ENCODE measurements at places on chromosomes 5 and 9. TPM values are rescaled to one million over a fixed set of nuclear protein-coding genes. Genes with fewer than 3 reads are reported as not detected.

LIX1 gene
- total RNA-seq = not detected

NUTM2G gene
- not detected for total RNA-seq

S1PR3 gene
- total RNA-seq = 0.76 TPM

ADRA1B gene
- not detected for total RNA-seq

FCHO2 gene
- total RNA-seq = 2.3 TPM

DNA sequence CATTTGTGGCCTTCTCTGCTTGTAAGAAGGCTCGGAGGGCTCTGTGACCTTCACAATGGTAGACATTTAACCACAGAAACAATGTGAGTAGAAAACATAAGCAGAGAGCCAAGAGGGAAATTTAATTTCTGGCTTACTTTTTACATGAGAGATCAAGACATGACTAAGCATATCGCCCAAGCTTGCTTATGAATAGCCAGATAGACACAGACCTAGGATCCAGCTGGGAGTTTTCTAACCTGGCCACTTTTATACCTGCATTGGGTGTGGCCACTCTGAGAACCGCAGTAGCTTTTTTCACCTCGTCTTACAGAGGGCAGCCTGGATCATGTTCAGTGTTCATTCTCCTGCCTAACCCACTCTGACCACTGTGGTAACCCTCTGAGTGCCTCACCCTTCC, 244.9 kb upstream of the KCNN2 start:
- no peaks in the 10 kb centered on the region for H3K4me1 ChIP-seq
- no peak overlapping the region for H3K4me3 ChIP-seq
- H3K27me3 ChIP-seq = no peaks in the 10 kb centered on the region
- no peak overlapping the region for H3K27ac ChIP-seq

DNA sequence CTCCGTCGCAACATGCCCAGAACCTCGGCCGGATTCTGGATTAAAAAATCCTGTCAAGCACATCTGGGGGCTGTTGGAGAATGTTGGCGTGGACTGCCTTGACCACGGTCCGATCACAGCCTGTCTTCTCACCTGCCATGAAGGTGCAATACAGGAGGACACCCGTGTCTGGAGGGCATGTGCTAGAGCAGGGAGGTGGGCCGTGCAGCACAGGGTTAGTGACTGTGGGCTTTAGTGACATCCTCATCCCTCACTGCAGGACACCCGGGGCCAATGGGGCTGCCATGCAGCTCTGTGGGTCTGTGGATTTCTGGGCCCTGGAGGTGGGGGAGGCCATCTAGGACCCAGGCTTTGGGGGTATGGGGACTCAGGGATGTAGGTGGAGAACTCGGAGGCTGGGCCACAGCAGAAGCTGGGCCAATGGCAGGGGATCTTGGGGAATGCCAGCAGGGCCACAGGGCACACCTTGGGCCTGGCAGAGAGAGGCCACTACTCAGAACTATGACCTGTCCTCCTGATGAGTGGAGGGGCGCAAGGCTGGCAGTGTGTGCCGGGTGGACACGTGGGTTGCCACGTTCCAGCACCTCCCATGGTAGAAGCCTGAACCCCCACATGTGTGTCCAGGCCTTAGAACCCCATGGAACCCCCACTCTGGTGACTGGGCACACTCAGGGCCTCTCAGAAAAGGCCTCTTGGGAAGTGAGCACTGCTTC, 23.3 kb downstream of the ZDHHC11B start:
- H3K27me3 ChIP-seq = no peaks in the 10 kb centered on the region
- H3K27ac ChIP-seq = no peak overlapping the region
- H3K4me3 ChIP-seq = no peak overlapping the region

DNA sequence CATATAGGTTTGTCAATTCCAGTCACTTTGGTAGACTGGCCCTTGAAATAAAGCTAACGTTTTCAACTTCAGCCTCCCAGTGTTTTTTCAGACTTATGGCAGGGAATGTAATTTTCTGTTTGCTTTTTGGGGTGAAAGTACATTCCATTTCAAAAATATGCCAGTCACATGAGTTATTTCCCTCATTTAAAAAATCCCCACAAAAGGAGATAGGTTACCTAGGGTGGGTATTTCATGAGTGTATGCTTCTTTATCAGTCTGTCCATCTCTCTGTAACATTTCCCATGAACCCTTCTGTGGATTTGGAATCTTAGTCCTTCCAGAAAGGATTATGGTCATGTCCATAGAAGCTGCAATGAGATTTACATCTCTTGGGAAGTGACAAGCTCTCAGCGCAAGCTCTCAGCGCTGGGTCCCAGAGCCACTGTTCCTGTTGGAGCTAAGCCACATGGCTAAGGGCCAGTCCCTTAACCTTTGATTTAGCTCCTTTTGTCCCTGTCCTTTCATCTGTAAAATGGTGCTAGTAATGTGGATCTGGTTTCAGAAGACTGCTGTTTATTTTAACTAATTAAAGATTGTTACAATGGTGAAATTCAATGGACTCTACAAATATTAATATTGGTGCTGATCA, 294.9 kb downstream of the NR3C1 start:
- H3K4me3 ChIP-seq = no peak overlapping the region
- H3K27ac ChIP-seq = no peak overlapping the region
- no peaks in the 10 kb centered on the region for H3K27me3 ChIP-seq
- no peaks in the 10 kb centered on the region for H3K36me3 ChIP-seq
- DNase-seq = no peak

DNA sequence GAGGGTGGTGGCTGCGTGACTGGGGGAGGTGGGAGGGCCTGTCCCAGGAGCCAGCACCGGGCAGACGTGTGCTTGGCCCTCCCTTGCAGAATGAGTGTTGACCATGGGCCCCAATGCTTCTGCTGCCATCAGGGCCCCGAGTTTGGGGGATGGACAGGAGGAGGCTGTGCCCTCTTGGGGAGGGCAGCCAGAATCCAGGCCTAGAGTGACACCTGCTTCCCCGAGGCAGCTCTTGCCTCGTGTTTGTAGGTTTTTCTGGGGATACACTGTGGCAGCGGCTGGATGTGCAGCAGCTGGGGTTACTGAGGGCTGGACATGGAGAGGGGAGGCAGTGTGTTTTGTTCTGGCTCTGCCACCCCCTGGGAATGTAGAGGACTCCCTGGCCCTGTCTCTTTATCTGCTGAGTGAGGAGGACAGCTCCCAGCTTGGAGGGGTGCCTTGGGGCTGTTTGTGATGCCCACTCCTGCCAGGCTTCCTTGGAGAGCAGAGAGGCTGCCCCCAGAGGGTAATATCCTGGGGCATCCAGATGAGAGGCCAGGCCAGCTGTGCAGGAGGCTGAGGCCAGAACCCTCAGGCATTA, 22.7 kb downstream of the WNK2 start:
- no peaks in the 10 kb centered on the region for H3K36me3 ChIP-seq
- H3K27ac ChIP-seq = no peak overlapping the region
- no peak for DNase-seq
- H3K4me3 ChIP-seq = no peak overlapping the region

- H3K4me3 ChIP-seq = no peak overlapping the region
- no peak overlapping the region for H3K27ac ChIP-seq
- no peaks in the 10 kb centered on the region for H3K27me3 ChIP-seq
- H3K36me3 ChIP-seq = no peaks in the 10 kb centered on the region
- H3K4me1 ChIP-seq = no peaks in the 10 kb centered on the region
Observed at GRCh38 chr5:157903117-157903450, 44.1 kb upstream of the CLINT1 start.

GRCh38 chr5:120613729-120614128, 149.6 kb downstream of the PRR16 start:
- H3K27ac ChIP-seq = no peak overlapping the region
- H3K27me3 ChIP-seq = no peaks in the 10 kb centered on the region
- no peaks in the 10 kb centered on the region for H3K4me1 ChIP-seq
- no peaks in the 10 kb centered on the region for H3K36me3 ChIP-seq
- DNase-seq = no peak
- no peak overlapping the region for H3K4me3 ChIP-seq

GRCh38 chr5:6633469-6634245, 417 bp downstream of the SRD5A1 start:
- DNase-seq = no peak
- H3K4me1 ChIP-seq = peaks cover 35% of the 10 kb centered on the region
- H3K4me3 ChIP-seq = peak overlapping the region; percentile 98
- peaks cover 31% of the 10 kb centered on the region for H3K36me3 ChIP-seq
- H3K27ac ChIP-seq = peak overlapping the region; percentile 76
- H3K27me3 ChIP-seq = no peaks in the 10 kb centered on the region

GRCh38 chr9:136858844-136859757, 7.0 kb downstream of the MAMDC4 start:
- no peak for DNase-seq
- H3K4me3 ChIP-seq = no peak overlapping the region
- H3K27me3 ChIP-seq = no peaks in the 10 kb centered on the region
- H3K36me3 ChIP-seq = peaks cover 4% of the 10 kb centered on the region

DNA sequence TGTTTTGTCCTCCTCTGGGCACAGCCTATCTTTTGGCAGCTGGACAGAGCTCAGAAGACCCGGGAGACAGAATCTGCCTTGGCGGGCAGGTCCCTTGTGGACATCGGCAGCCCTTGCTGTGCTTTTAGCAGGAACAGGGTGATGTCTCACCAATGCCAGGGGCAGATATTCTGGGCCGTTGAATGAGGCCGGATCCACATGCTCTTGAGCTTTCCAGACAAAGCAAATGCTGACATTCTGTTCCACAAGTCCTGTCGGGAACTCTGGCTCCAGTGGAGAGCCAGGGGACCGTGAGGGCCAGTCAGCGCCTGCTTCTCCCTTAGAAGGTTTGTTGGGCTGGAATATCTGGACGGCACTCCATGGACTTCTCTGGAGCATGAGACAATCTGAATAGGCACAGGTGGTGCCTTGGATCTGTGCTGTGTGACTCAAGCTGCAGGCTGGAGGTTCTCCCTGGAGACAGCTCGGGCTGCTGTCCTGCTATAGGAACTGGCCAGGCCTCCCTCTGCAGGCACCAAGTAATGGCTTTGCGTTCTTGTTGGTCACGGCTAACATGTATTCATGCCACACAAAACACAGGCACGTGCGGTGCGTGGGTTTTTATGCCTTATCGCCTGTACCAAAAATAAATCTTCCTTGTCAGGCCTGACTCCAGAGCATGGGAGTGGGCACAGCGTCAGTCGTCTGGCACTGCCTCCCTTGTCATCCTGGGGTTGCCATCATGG, 80.3 kb downstream of the GADD45G start:
- no peak overlapping the region for H3K4me3 ChIP-seq
- DNase-seq = no peak
- no peak overlapping the region for H3K27ac ChIP-seq
- no peaks in the 10 kb centered on the region for H3K36me3 ChIP-seq
- H3K27me3 ChIP-seq = no peaks in the 10 kb centered on the region
- no peaks in the 10 kb centered on the region for H3K4me1 ChIP-seq

DNA sequence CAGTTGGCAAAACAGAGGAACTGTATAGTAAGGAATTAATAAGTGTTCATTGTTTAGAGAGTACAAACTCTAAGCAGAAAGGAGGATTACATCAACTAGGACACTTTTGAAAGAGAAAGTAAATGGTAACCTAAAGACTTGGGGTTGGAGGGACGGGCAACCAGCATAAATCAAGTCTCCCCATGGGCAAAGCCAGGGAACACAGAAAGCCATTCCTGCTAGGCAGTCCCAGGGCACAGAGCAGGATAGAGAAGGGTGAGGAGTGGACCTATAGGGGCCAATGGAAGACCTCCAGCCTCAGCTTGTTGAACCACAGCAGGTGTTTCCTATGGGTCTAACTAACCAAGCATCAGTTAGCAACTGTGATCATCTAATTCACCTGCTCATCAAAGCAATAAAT, 9.2 kb upstream of the ERAP1 start:
- no peak for DNase-seq
- H3K4me1 ChIP-seq = peaks cover 74% of the 10 kb centered on the region
- peak overlapping the region; percentile 86 for H3K4me3 ChIP-seq
- no peaks in the 10 kb centered on the region for H3K27me3 ChIP-seq
- no peaks in the 10 kb centered on the region for H3K36me3 ChIP-seq

DNA sequence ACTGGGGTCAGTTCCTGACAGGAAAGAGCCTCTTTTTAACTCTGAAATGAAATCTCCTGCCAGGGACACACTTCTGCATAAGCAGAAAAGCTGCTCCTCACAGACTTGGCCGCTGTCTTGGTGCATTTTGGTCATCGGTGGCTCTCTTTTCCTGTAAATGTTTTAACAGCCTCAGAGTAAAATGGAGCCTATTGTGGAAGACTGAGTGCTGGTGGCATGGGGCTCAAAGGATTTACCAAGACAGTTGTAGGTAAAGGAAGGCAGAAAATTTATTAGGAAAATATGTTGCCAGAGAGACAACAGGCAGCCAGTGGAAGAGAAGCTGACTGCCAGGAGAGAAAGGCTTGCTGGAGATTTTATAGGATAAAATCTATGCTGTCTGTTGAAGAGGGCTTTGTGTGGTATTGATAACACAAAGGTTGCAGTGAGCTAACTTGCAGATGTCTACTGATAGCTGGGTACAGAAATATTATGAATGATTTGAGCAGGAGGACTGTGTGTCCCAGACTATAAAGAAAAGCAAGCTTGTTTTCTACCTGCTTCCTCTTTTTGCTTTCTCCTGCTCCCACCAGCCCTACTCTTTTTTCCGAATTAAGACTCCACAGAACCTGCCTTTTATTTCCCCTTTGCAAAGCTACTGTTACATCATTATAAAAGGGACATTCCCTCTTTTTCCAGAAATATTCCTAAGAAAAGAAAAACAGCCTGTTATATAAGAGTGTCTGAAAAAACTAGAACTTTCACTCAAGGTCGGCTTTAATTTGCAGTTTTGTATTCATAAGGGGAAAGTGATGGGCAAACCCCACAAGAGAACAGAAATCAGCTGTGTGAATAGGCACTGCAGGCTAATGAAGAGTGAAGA, 27.9 kb upstream of the IFNA14 start:
- no peak overlapping the region for H3K4me3 ChIP-seq
- no peaks in the 10 kb centered on the region for H3K36me3 ChIP-seq
- no peak for DNase-seq

- no peak within 1 kb of the TSS for H3K4me3 ChIP-seq
- H3K36me3 ChIP-seq = no peaks in the 10 kb centered on the region
- no peak for DNase-seq
- H3K4me1 ChIP-seq = no peaks in the 10 kb centered on the region
- H3K27me3 ChIP-seq = no peaks in the 10 kb centered on the region
- H3K27ac ChIP-seq = no peak within 1 kb of the TSS
Observed at GRCh38 chr5:55737793-55738192, at the start of gene DDX4. TSS of gene DDX4 (plus strand) at chr5:55738061. CDS start at chr5:55738964, 903 bp downstream.

DNA sequence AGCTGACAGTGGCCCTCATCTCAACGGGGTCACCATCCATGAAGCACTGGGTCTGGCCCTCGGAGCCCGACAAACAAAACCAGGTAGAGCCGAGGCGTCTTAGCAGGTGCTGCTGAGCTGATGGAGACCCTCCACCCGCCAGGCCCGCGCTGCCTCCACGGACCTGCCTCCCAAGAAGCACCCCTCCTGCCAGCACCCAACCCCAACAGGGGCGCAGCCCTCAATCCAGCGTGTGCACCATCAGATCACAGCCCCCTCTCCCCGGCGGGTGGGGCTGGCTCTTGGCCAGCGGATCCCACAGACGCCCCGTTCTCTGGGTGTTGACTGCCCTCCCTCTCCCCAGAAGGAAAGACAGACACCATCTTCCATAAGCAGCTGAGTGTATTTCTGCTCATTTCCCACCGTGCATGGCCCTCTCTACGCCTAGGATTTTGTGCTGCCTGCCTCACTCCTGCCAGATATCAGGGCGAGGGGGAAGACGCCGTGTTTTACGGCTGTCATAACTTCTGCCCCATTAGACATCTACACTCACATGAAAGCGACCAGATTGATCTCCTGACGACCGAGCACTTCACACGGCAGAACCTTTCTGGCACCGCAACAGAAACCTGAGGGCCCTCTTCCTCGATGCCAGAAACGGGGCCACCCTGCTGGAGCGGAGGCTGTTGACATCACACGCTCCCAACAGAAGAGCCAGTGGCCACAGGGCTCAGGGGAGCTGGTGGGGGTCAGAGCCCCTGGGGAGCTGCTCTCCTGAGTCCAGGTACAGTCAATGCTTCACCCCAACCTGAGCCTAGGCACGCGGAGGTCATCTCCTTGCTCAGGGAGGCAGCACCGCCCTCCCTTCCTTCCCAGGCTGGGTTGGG, 12.4 kb downstream of the NACC2 start:
- DNase-seq = no peak
- H3K27me3 ChIP-seq = no peaks in the 10 kb centered on the region
- H3K4me3 ChIP-seq = no peak overlapping the region
- H3K36me3 ChIP-seq = no peaks in the 10 kb centered on the region
- no peak overlapping the region for H3K27ac ChIP-seq

Data from activated T-cell treated with anti-CD3 and anti-CD28 coated beads, Interleukin-2, amount 50 U/mL, for 72 hours (primary cell).